ENCODE measurements at places on chromosomes 5 and 9. TPM values are rescaled to one million over a fixed set of nuclear protein-coding genes. Genes with fewer than 3 reads are reported as not detected.

The BHMT2 gene
- 1.2 TPM for total RNA-seq

The SH3PXD2B gene
- total RNA-seq: 30.8 TPM

The ADGRV1 gene
- total RNA-seq: 0.32 TPM

The KCNN2 gene
- 0.96 TPM for total RNA-seq

The CMBL gene
- 19.3 TPM for total RNA-seq

The IFNA2 gene
- total RNA-seq: not detected

The MAP1B gene
- 58.9 TPM for total RNA-seq

The CCL27 gene
- not detected for total RNA-seq

The ADAM19 gene
- total RNA-seq: 57.0 TPM

The CNOT6 gene
- total RNA-seq: 11.1 TPM

The PCDHA1 gene
- not detected for total RNA-seq

The QRFP gene
- total RNA-seq: not detected

The OGN gene
- total RNA-seq: not detected

The TMEM215 gene
- not detected for total RNA-seq

The SEMA6A gene
- 3.4 TPM for total RNA-seq

The ACSL6 gene
- total RNA-seq: not detected

Data from epithelial cell of alveolus of lung (primary cell).